8988T (cell line): ENCODE measurements at places on chromosomes 7 and 10.

- no peak for DNase-seq
Measured at GRCh38 chr10:86387178-86387794, 20.7 kb upstream of the GRID1 start.

DNA sequence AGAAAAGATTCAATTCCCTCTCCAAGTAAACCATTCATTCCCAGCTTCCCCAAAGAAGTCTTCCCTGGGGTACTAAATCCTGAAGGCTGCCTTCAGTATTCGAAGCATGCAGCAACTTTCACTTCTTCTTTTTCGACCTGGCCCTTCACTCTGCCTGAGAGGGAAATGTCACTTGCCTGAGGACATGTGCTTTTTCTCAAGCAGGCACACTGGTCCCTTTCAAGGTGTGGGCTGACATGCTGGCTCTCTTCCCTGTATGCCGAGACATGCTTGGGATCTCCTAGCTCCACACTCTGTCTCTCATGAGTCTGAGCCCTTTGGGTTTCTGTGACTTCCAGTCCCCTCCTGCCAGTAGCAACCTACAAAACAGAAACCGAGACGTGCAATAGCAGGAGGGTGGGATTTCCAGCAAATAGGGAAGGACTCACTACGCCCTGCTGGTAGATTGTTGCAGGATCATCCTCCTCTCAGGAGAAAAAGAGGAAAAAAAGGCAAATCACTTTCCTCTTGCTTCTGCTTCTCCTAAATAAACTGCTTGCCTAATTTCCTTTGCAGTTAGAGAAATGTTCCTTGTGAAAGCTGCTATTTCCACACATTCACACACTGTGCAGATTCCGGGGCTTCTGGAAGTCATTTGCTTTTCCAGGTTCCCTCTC, 33.5 kb downstream of the FIGNL1 start:
- no peak for DNase-seq

DNA sequence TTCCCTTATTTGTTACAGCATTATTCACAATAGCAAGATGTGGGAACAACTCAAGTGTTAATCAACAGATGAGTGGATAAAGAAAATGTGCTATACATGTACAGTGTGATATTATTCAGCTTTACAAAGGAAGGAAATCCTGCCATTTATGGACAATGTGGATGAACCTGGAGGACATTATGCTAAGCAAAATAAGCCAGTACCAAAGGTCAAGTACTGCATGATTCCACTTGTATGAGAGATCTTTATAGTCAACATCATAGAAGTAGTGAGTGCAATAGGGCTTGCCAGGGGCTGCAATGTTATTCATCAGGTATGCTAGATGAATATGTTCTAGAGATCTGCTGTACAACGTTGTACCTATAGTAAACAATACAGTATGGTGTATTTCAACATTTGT, 138.5 kb upstream of the AGR3 start:
- DNase-seq: no peak

GRCh38 chr10:80603516-80603915, 65.8 kb downstream of the SH2D4B start:
- no peak for DNase-seq

GRCh38 chr7:107014387-107015023, 30.0 kb upstream of the PRKAR2B start:
- no peak for DNase-seq

DNA sequence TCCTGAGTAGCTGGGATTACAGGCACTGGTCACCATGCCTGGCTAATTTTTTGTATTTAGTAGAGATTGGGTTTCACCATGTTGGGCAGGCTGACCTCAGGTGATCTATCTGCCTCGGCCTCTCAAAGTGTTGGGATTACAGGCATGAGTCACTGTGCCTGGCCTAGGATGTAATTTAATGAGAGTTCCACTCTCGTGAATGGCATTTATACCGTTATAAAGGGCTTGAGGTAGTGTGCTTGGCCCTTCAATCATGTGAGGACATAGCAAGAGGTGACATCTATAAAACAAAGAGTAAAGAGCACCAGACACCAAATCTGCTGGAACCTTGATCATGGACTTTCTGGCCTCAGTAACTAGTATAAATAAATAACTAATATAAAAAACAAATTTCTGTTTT, 93.5 kb upstream of the PPP1R9A start:
- DNase-seq: no peak

DNA sequence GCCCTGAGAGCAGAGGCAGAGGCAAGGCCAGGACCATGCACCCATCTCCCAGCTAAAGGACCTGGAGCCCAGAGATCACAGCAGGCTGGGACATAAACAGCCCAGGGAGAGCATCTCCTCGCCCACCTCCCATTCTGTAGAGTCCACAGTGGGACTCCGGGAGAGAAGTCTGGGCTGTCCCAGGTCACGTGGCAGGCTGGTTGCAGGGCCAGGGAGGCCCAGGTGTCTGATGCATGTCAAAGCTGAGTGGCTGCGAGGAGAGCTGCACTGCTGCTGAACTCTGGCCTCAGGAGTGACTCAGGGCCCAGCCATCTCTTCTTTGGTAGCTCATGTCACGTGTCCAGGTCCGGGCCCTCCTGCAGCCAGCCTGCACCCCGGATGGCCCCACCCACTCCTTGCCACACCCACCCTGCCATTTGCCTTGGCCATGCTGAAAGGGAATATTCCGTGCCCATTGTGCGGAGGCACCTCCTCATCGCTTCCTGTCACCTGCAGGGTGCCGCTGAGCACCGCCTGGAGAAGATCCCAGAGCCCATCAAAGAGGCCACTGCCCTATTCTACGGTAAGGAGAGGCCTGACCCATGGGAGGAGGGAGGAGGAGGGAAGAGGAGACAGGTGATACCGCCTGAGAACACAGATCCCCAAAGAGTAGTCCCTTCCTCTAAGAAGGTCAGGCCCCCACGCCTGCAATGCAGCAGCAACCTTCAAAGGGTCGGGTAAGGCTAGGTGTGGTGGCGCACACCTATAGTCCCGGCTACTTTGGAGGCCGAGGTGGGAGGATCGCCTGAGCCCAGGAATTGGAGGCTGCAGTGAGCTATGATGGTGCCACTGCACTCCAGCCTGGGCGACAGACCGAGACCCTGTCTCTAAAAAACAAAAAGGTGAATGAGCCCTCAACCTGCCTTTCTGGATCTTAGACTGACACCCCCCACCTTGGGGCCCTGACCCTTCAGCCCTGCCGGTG, 12.6 kb upstream of the SH2B2 start:
- no peak for DNase-seq

- DNase-seq: no peak
Measured at GRCh38 chr10:108462005-108462404, 1297.5 kb upstream of the SORCS1 start.

DNA sequence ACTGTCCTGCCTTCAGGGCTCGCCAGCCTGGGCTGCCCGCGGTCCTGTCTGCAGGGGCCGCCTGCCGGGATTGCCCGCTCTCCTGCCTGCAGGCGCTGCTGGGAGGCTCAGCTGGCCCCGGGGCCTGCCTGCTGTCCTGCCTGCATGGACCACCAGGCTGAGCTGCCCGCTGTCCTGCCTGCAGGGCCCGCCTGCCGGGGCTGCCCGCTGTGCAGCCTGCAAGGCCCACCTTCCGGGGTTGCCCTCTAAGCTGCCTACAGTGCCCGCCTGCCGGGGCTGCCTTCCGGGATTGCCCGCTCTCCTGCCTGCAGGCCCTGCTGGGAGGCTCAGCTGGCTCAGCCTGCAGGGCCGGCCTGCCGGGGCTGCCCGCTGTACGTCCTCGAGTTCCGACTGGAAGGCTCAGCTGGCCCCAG, 164.4 kb downstream of the GLRX3 start:
- DNase-seq: no peak

DNA sequence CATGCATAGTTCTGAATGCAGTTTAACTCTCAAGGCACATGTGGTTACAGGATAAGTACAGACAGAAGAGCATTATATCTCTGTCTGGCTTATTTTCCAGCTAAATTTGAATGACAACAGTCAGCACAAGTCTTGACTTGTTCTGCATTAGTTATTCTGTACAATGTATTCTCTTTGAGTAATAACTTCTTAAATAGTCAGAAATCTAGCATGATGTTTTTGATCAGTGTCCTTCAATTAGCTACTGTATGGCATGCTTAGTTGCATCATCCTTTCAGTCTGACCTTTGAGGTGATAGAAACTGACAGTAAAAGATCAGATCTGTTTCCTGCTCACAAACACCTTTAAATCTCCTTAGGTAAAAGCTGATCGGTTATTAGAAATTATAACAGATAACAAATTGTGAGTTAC, 118.1 kb downstream of the ARL4A start:
- DNase-seq: no peak

DNA sequence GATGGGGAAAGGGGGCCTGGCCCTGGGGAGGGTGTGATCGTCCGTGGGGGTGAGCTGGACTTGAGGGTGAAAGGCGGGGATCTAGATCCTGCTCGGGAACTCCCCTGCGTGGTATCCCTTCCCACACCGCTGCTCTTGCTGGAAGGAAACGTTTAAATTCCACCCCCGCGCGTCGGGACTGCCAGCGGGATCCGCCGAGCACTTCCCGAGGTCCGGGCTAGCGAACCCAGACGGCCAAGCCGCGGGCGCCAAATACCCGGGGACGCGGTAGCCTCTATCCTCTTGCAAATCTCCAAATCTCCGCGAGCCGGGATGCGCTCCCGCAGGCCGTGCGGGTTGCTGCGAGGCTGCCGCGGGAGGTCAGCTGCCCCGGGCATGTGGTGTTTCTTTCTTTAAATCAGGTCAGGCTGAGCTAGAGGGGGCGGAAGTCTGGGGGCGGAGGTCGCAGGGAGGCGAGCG, 904 bp downstream of the NPTX2 start:
- no peak for DNase-seq

DNA sequence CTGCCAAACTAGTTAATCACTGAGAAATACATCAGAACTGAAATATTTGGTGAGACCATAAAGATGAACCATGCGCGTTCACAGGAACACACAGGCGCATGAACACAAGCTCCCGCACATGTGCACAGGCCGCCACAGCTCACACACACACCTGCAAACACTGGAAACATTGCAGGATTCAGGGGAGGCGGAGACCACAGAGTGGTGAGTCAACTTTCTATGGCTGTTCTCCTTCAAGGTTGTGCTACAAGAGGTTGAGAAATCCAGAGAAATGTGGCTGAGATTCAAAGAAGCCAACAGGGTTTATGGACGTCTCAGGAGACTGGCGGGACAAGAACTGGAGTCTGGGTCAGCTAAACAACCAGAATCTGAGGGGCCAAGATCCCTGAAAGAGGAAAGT, 17.8 kb downstream of the ESYT2 start:
- DNase-seq: no peak

- DNase-seq: no peak
Measured at GRCh38 chr7:30087371-30087770, 47.4 kb upstream of the MTURN start.

DNA sequence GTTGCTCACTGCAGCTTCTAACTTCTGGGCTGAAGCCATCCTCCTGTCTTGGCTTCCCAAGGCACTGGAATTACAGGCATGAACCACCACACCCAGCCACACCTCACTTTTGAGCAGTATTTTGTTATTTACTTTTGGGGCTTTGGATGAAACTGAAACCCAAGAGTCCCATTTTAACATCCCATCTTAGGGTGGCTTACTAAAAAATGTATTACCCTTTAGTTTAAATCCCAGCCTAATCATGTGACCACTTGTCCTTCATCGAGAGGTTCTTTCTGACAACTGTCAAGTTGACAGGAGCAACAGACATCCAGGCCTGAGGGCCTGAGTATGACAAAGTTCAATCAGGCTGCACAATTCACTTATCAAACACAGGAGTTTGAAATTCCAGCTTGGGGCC, 33.6 kb downstream of the C10orf67 start:
- no peak for DNase-seq

DNA sequence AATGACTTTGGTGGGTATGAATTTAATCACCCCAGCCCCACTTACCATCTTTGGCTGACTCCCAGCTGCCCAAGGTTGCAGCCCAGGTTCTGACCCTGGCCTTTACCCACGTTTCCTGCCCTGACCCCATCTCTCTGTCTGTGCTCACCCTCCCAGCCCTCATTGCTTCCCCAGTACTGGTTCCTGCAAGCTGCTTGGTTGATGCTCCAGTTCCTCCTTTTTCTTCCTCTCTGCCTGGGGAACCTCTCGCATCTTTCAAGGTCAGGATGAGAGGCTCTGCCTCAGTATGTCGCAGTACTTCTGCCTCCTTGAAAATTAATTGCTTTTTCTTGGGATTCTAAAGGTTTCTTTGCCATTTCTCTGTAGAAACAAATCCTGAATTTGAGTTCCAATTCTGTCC, 263.8 kb upstream of the ZNF32 start:
- DNase-seq: no peak

GRCh38 chr7:139656387-139656786, 121.4 kb downstream of the HIPK2 start:
- DNase-seq: no peak

DNA sequence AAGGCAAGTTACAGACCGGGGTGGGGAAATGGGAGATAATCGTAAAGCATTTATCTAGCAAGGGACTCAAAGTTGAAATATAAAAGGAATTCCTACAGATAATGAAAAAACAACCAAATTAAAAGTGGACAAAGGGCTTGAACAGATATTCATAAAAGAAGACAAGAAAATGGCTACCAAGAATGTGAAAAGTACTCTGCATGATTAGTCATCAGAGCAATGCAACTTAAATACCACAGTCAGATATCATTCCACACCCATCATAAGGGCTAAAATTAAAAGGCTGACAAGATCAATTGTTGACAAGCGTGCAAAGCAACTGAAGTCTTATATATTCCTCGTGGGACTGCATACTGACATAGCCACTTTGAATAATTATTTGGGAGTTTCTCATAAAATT, 124.6 kb upstream of the RSU1 start:
- no peak for DNase-seq

DNA sequence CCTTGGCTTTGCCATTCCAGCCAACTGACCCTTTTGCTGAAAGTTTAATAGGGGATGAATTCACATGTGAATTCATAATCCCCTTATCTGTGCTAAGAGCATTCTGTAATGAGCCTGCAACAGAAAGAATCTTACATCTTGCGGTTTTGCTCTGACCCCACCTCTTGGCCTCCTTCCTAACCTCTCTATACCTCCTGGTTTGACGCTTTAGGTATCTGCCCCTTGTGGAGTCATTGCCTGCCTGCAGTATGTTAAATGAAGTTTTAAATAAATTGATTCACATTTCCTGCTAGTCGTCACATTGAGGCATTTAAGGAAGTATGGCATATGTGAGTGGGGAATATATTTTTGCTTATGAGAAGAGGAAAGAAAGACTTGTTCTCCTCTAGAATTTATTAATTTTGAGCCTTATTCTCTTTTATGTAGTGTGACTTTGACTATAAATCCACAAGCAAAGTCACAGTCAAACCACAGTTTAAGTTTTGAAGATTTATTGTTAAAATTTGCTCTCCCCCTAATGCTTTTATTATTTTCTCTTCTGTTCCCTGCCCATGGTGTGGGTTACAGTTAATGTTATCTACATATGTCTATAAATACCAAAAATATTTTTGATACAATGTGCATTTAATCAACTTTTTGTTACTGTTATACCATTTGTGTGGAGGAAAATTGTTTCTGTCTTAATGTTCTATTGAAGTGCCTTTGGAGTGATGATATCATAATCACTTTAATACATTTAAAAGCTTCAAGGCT, 60.9 kb downstream of the LRMDA start:
- no peak for DNase-seq

GRCh38 chr7:116899308-116899707, 36.9 kb downstream of the CAPZA2 start:
- DNase-seq: no peak

GRCh38 chr10:130000918-130001317, 36.8 kb upstream of the EBF3 start:
- no peak for DNase-seq

GRCh38 chr7:39741942-39742623, 118.7 kb downstream of the RALA start:
- peak; percentile 40 for DNase-seq
